ENCODE measurements at places on chromosomes 11 and 22.

- no peaks in the 10 kb centered on the region for H3K27me3 ChIP-seq
- H3K4me1 ChIP-seq: peaks cover 6% of the 10 kb centered on the region
- no peak overlapping the region for H3K27ac ChIP-seq
- no peak overlapping the region for H3K4me3 ChIP-seq
These were observed 33.9 kb downstream of the ANO1 start for GRCh38 chr11:70112017-70112434.

GRCh38 chr11:102560555-102561011, 30.0 kb upstream of the MMP7 start:
- H3K4me3 ChIP-seq: no peak overlapping the region
- no peaks in the 10 kb centered on the region for H3K27me3 ChIP-seq
- peaks cover 44% of the 10 kb centered on the region for H3K4me1 ChIP-seq
- DNase-seq: peak; percentile 93
- H3K27ac ChIP-seq: peak overlapping the region; percentile 67

DNA sequence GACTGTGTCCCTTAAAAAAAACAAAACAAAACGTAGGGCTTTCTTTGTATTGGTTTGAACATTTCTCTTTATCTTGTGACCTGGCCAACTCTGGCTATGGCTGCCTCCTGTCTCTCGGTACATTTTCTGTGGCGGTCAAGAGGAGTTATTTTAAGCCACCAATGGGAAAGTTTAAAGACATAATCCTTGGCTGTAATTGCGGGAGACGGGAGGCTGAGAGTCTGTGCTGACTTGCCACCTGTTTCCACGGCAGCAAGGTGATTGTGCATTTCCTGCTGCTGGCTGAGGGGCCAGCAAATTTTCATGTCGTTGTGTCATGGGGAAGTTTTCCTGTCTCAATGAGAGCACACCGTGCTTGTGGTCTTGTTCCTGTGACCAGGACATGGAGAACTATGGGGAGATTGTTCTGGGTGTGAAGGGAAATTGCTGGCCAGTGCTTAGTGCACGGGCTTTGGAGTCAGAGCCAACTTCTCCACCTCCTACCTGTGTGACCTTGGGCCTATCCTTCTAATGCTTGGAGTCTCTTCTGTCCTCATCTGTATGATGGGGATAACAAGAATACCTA, 11.0 kb downstream of the PTPRJ start:
- no peaks in the 10 kb centered on the region for H3K27me3 ChIP-seq
- DNase-seq: no peak
- H3K27ac ChIP-seq: peak overlapping the region; percentile 68
- no peaks in the 10 kb centered on the region for H3K36me3 ChIP-seq
- peak overlapping the region; percentile 11 for H3K4me3 ChIP-seq
- peaks cover 8% of the 10 kb centered on the region for H3K4me1 ChIP-seq

DNA sequence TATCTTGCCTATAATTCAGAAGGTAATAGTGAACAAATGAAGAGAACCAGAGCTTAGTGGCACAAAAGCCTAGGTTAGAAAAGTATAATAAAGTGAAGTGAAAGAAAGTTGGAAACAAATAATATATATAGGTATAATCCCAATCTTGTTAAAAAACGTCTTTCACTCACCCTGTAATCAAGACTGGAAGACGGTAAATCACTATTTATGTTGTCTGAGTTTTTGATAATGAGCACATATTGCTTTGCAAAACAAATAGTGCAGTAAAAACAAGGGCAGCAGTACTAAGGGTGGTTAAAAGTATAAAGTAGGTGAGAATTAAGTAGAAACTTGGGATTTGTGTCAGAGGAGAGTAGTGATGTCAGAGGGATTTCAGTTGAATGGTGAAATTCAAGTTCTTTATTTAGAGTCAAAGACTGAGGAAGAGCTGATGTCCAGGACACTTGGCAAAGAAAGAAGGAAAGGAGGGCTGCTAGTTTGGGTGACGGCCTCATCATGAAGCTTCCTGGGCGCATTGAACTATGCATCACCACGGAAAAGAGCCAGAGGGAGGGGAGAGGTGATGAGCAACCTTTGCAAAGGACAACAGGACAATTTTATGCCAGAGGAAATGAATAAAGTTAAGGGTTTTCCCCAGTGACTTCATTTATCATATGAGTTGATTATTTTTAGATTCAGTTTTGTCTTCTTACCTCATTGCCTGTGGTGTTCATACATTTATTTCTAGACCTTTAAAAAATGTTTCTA, 11.4 kb downstream of the NCAM1 start:
- no peak overlapping the region for H3K27ac ChIP-seq
- peaks cover 11% of the 10 kb centered on the region for H3K4me1 ChIP-seq
- no peak for DNase-seq
- no peaks in the 10 kb centered on the region for H3K36me3 ChIP-seq
- peaks cover 32% of the 10 kb centered on the region for H3K27me3 ChIP-seq
- H3K4me3 ChIP-seq: no peak overlapping the region

DNA sequence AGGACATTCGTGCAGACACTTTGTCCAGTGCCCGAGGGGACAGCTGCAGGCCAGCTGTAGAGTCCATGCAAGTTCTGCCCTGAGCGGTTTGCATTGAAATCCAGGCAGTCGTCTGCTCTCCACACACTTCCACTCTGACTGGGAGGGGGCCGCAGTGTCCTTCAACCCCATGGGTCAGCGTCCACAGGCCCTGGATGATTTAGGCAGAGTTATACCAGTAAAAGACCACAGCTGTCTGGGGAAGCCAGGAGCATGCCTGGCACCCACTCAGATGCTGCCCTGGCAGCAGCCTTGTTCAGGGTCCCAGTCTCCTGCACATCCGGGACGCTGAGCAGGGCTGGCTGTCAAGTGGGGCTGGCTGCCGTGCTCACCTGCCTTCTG, 26.5 kb downstream of the KRTAP5-5 start:
- H3K27me3 ChIP-seq: peaks cover 3% of the 10 kb centered on the region
- H3K4me1 ChIP-seq: peaks cover 68% of the 10 kb centered on the region
- H3K27ac ChIP-seq: no peak overlapping the region
- no peak overlapping the region for H3K4me3 ChIP-seq
- no peaks in the 10 kb centered on the region for H3K36me3 ChIP-seq
- DNase-seq: no peak

GRCh38 chr11:61545341-61545740, 35.5 kb downstream of the SYT7 start:
- H3K4me3 ChIP-seq: no peak overlapping the region
- no peak for DNase-seq
- H3K36me3 ChIP-seq: no peaks in the 10 kb centered on the region
- H3K27me3 ChIP-seq: peaks cover 28% of the 10 kb centered on the region
- peaks cover 1% of the 10 kb centered on the region for H3K4me1 ChIP-seq
- H3K27ac ChIP-seq: no peak overlapping the region

Measured in common myeloid progenitor, CD34-positive (primary cell).